ENCODE measurements at places on chromosomes 4 and X.

DNA sequence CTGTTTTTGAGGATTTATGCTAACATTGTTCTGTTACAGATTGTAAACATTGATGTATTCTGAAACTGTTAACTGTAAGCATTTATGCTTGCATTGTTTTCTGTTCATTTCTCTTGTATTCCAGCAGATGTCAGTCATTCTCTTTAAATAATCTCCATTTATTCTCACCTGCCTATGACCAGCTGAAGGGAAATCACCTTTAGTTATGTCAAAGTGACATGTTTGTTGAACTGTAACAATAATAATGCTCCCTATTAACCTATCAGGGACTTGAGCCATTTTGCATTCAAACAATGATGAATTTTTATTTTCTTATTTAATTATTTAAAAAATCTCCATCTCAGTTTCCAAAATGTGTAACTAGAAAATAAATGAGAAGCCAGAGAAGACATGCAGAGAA is 58.0 kb downstream of the SPCS3 start:
- no peak for DNase-seq

- no peak for DNase-seq
Measured at GRCh38 chr4:114807759-114808404, 209.3 kb downstream of the UGT8 start.

DNA sequence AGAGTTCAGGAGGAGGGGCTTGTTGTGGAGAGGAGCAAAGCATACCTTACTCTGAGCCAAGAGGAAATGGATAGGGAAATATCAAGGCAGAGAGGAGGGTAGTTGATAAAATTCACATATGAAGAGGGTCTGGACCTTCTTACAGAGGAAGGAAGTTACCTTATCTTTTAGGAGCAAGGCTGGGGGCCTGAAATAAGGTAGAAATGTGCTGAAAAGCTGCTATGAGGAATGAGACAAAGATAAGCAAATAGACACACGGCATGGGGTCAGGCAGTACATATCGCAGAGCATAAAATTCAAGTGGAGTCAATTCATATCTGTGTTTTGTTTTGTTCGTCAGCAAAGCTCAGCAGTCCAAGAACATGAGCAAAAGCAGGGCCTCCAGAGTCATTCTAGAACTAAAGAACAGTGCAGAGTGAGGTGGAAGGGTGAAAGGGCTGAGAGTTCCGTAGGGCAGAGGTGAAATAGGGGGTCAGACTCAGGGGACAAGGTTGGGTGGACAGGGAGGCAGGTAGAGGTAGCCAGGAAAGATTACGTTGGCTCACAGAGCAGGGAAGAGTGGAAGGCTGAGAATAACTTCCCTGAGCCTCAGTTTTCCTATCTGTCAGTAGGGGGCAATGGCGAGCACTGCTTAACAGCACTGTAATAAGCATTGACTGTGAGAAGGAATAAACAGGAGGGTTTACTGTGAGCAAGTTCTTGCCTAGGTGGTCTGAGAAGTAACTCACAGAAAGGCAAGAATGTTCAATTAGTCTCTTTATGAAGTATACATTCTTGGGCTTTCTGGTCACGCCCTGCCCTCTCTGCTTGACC is 9.2 kb downstream of the VSIG4 start:
- no peak for DNase-seq

DNA sequence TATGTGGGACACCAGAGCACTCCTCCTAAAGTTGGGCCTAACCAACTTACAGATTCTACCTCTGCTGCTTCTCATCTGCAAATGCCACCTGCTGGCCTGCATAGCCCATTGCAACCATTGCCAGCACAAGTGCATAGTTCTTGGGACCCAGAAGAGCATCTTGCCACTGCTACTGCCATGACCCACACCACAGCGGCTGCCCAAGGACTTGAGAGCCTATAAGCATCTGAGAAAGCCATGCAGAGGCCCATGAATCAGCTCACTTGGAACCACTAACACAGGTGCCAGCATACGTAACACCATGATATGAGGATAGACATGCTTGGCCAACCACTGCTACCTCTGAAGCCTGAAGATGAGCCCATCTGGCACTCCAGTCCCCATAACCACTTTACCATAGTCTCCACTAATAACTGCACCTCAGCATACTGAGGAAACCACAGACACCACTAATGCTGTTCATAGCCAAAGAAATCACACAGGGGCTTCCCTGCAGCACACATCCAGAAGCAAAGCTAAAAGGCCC is 258.1 kb upstream of the AGTR2 start:
- DNase-seq = no peak

- no peak for DNase-seq
Measured at GRCh38 chrX:143632625-143633410, 3.1 kb downstream of the SLITRK4 start.

DNA sequence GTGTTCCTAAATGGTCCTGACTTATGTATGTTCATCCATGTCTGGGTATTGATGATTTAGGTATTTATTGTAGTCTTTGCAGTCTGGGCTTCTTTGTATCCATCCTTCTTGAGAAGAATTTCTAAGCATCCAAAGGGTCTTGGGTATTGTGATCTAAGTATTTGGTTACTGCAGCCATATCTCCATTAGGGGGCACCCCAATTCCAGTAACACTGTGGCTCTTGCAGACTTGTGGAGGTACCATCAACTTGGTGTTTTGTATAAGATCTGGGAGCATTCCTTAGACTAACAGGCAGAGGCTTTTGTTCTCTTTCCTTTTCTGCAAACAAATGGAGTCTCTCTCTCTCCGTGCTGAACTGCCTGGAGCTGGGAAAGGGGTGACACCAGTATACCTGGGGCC is 113.7 kb upstream of the NEXMIF start:
- DNase-seq = peak; percentile 4

GRCh38 chr4:26873391-26874026 is 12.9 kb downstream of the STIM2 start:
- DNase-seq = no peak

Data from pulmonary artery endothelial cell (primary cell).